Hepatocyte (in vitro differentiated cells): ENCODE measurements at places on chromosomes 4 and X. TPM values are rescaled to one million over a fixed set of nuclear protein-coding genes. Genes with fewer than 3 reads are reported as not detected.

Gene FAM9C
- total RNA-seq = not detected in 2 replicates

Gene USP27X
- total RNA-seq = 5.6 and 6.1 TPM in 2 replicates

Gene BCLAF3
- 6.6 and 8.1 TPM in 2 replicates for total RNA-seq

Gene STATH
- not detected in 2 replicates for total RNA-seq

Gene STPG2
- total RNA-seq = 0.17 and 0.24 TPM in 2 replicates
